Activated CD8-positive, alpha-beta memory T cell treated with anti-CD3 and anti-CD28 coated beads for 1 hour (primary cell): ENCODE measurements at places on chromosomes 2 and 18.

DNA sequence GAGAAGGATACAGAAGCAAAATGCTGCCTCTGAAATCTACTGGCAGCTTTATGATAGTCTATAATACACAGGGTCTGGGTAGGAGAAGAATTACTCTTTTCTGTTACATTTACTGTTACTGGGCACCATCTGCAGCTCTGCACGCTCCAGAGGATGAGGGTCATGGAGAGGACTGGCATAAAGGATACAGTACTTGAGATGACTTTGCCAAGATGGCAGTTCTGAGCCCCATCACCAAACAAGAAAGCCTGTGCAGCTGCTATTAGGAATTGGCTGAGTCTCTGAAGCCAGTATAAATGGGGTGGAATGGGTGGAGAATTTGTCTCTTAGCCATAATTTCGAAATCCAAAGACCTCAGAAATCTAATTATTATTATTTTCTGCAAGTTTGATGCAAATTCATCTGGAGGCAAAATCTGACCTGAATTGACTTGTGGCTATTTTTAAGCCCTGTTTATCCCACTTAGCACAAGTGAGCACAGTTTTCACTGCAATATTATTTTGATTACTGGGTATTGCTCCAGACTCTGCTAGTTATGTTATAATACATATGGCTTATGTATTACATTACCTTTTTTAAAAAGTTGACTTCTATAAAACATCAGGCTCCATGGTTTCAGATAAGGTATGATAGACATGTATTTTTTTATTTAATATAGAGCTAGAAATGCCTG is 579.5 kb downstream of the MBD2 start:
- no peak for DNase-seq

GRCh38 chr2:215881582-215881981 is 131.8 kb downstream of the MREG start:
- no peak for DNase-seq

- no peak for DNase-seq
Observed at GRCh38 chr2:73292316-73292905, 937 bp downstream of the EGR4 start.

- DNase-seq: no peak
Observed at GRCh38 chr2:27902098-27902497, 11.6 kb downstream of the BABAM2 start.

DNA sequence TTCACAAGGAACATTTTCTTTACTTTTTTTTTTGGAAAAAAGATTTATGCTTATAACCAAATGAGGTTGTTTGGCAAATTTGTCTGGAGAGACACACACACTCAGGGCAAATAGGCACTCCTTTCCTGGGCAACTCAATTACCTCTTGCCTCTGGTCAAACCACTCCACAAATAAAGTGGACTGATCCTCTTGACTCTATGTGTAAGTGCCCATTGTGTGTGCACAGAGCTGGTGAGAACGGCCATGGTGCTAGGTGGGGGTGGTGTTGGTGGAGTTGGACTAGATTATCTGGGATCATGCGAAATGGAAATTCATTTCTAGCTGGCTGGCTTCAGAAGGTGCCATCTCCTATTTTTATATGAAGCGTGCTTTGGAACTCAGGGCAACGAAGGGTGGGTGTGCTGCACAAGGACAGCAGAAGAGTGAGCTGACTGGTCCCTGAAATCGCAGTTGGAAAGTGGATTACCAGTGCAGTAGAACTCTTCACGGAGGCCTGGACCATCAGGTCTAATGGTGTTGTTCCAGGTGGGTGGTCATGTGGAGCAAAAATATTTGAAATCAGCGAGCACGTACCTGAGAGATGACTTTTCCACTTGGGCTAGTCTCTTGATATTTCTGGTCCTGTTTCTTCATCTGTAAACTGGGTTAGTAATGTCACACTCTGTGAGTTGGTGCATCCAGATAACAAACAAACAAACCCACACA is 149.9 kb downstream of the RPIA start:
- DNase-seq: no peak
